Activated CD4-positive, alpha-beta T cell treated with anti-CD3 and anti-CD28 coated beads for 1 hour (primary cell): ENCODE measurements at places on chromosomes 3 and 15.

- DNase-seq = no peak
Measured at GRCh38 chr15:40412095-40412759, 6.6 kb downstream of the IVD start.

GRCh38 chr3:167406876-167407492 is 26.9 kb upstream of the ZBBX start:
- DNase-seq = no peak

GRCh38 chr3:195800240-195800639 is 11.5 kb downstream of the MUC4 start:
- no peak for DNase-seq

DNA sequence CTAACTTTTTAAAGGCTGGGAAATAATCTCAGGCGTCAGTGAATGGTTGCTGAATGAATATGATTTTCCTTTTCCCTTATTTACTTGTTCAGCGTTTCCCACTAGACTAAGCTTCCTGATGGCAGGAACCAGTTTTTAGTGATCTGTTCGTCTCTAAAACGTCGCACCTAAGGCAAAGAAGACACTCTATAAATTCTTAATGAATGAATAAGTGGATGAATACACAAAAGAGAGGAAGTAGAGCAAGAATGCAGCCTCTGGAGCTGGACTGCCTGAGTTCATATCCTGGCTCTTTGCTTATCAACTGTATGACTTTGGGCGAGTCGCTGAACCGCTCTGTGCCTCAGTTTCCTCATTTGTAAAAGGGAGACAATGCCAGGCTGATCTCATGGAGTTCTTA is 38.7 kb downstream of the WNT7A start:
- no peak for DNase-seq

DNA sequence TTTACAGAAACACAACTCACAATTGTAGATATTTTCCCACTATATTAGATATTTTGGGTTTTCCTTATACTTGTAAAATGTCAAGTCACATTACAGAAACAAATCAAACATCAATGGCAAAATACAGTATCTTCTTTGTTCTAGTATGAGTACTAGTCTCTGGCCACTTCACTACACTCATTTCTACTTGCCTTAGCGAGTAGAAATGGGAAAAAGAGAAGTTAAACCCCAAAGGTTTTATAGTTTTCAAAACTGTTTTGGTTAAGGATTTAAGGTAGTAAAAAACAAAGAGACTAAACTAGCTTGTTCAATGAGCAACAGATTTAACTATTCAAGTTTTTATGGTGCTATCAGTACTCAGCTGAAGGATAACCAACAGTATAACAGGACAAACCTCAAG is 81.7 kb downstream of the BTD start:
- DNase-seq = no peak

GRCh38 chr15:80234883-80235282 is 17.1 kb downstream of the CTXND1 start:
- no peak for DNase-seq

DNA sequence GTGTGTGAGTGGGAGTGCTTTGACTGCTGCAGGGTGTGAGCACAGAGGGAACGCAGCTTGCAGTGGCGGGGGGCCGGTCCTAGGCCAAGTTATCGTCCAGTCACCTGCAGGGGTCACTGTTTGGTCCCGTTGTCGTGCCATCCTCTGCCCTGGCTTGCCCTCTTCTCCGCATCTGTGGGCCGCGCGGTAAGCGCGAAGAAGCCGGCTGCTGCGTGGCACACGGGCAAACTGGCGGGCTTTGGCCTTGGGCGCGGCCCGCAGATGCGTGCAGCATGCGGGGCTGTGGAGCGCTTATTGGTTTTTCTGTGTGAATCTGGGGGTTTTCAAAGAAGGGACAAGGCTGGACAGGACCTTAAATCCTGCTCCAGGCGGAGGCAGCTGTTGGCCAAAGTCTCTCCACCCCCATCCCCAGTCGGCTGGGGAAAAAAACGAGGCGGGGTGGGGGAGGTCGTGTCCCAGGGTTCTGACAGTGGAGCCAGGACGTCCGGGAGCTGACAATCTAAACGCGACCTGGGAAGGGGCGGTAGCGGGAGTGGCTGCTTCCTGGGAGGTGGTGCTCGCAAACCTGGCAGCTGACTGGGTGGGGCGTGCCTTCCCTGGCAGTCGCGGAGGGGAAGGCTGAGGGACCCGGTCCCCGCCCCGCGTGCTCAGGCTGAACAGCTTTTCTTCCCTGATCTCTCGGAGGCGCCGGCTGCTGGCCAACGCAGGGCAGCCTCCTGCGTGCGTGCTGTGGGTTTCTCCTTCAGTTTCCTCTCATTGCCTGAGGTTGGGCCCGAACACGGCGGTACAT is 39.7 kb upstream of the VEPH1 start:
- DNase-seq = no peak

DNA sequence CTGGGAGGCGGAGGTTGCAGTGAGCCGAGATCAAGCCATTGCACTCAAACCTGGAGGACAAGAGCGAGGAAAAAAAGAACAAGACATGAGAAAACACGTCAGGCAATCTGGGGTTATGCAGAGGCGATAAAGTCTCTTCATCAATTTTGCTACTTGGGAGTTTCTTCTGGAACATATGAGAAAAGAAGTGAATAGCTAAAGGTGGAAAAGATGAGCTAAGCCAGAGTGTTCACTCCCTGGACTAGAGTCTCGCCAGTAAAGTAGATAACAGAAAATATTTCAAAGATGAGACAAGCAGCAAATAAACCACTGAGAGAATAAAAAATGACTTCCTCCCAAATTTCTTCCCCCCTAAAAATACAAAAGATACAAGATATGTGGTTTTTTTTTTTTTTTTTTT is 188.4 kb upstream of the HES1 start:
- DNase-seq = no peak

- no peak for DNase-seq
Measured at GRCh38 chr3:148343416-148343815, 354.3 kb upstream of the AGTR1 start.

DNA sequence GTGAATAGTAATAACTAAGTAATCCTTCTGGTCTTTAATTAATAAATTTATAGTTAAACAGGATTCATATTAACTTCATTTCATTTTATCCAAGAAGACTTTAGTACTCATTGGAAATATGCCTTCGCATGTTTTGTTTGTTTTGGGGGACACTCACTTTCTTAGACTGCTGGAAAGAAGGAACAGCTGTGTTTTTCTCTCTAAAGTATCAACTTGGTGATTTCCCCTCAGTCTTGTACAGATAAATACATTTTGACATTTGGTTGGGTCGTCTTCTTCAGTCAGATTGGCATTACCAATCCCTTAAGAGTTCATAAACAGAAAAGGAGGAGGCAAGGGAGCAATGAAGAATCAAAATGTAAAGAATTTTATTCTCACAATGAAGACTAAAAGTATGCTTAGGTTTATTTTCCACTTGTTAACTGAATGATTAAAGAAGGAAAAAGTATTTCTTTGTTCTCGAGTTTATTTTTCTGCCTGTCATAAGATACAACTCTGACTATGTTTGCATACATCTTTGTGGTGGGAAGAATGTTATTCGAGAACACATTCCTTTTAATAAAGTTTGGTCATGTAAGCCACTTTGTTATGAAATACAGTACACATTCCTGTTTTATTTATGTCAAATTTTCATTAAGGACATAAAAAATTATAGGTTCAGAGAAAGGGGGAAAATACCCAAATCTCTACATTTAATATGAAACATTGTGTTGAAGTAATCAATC is 140.2 kb downstream of the GMNC start:
- DNase-seq = no peak

- no peak for DNase-seq
Measured at GRCh38 chr15:73368301-73369136, at the start of gene HCN4. TSS of gene HCN4 (minus strand) at chr15:73368958. CDS start at chr15:73368270, 688 bp downstream.

DNA sequence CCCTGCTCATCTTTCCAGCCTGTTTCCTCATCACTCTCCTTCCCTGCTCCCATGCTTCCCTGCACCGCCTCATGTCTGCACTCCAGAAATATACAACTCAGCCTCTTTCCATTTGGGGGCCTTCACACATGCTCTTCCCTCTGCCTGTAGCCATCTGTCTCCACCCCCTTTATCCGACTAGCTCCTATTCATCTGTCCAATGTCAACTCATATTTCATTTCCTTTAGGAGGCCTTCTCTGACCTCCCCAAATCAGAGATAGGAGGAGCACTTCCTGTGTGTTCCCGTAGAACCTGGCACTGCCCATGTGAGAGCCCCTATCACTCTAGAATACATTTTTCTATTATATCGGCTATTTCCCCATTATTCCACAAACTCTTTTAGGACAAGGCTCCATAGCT is 10.6 kb downstream of the ATP8B4 start:
- DNase-seq = no peak

DNA sequence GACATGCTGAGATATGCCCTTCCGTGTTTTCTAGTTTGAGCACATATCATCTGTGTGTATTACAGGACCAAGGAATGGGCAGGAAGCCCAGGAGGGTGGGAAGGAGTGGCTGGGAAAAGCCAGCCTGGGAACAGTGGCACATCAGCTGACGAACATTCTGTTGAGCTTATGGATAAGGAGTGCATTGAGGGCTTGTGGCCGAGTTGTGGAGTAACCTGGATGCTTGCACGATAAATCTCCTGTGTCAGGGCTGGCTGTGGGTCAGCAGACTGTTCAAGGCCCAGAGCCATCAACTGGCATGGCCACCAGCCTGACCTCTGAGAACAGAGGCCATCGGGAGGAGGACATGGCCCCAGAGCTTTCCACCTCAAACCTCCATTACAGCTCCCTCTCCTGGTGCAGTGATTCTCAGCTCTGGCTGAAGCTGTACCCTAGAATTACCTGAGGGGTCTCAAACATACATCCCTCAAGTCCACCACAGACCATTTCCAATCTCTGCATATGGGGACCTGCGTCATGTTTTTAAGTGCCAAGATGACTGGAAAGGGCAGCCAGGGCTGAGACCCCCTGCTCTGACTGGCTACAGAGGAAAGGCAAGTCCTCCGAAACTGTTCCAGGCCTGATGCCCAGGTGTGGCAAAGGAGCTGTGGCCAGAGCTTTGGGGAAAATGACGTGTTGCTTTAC is 4.8 kb upstream of the VILL start:
- no peak for DNase-seq

DNA sequence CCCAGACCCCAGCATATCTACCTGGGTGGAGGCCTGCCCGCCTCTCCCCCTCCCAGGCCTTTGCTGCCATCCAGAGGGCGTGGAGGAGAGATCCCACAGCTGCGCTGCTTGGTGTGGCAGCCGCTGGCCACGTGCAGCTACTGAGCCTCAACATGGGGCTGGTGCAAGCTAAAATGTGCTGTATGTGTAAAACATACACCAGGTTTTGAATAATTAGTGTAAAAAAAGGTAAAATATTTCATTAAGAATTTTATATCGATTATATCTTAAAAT is 95.8 kb downstream of the SEC22A start:
- DNase-seq = no peak

- DNase-seq = no peak
Measured at GRCh38 chr3:33054100-33055092, 42.5 kb downstream of the GLB1 start.

GRCh38 chr15:28112101-28112760 is 13.1 kb upstream of the OCA2 start:
- DNase-seq = no peak

- no peak for DNase-seq
Measured at GRCh38 chr3:110773413-110773954, 298.1 kb upstream of the NECTIN3 start.

DNA sequence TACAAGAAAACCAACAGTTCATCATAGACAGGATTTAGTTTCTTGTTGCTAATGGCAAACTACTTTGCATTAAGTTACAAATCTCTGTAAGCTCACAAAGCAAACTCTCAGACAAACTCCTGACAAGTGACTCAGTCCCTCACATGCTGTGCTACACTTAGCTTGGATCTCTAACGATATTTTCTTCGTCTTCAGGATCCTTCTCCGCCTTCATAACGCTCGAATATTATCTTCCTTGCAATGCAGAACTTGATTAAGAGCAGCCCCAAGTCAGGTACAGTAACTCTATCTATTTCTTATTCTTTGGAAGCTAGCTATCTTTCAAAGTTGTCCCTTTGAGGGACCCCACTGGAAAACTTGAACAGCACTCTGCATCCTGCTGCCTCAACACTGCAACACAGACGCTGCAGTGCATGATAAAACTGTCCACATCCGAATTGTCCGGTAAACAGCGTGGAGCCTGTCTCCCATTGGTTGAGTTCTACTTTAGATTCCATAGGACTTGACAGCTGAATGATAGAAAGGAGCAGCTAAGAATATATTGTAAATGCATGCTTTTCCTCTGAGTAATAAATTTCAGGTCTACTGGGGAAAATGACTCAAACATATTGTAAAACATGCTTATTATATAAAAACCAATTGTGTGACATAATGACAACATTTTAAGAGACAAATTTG is 61.3 kb downstream of the UACA start:
- no peak for DNase-seq

GRCh38 chr3:88263417-88264100 is 113.8 kb downstream of the C3orf38 start:
- DNase-seq = no peak

- no peak for DNase-seq
Measured at GRCh38 chr15:72271895-72272212, 500 bp downstream of the PARP6 start.

DNA sequence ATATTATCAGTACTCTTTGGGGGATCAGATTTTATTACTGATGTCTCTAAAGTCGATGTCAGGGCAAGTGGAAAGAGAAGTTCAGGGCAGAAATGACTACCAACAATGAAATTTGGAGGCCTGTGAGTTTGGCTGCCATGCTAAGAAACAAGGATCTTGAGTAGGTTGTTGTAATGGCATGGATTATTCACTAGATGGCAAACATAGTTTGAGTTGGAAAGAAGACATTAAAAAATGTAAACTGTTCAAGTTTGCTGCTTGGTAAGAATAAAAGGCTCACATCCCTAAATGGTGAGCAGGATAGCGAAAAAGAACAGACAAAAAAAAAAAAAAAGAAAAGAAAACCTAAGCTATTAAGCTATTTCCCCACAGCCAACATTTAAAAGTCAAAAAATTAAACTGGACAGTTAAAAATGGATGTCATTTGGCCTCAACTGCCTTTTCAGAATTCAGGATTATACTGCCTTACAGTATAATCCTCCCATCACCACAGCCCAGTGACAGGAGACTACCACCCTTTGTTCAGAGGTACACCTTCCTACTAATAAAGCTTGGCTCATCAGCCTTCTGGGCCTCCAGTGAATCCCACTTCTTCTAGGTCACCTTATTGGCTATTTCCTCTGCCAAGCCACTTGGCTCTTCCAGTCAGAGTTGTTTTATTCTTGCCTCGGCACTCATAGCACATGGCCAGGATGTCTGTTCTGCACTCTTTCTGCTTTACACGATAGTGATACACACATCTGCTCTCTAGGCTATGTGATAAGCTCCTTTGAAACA is 163.7 kb downstream of the PLD1 start:
- DNase-seq = no peak

DNA sequence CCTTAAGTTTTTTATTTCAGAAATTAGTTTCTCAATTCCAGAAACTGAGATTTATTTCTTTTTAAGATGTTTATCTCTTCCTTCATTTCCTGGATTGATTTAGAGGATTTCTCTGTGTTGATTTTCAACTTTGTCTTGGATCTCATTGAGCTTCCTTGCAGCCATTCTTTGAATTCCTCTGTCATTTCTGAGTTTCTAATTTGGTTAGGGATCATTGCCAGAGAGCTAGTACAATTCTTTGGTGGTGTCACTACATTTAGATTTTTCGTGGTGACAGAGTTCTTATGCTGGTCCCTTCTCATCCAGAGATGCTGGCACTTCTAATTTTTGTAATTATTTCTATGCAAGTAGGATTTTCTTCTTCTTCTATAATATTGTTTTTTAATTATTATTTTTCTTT is 691.1 kb upstream of the NAALADL2 start:
- no peak for DNase-seq
